ENCODE measurements at places on chromosomes 5 and 9. TPM values are rescaled to one million over a fixed set of nuclear protein-coding genes. Genes with fewer than 3 reads are reported as not detected.
A peak's percentile ranks its signal among the peaks of the same experiment; 100 is the strongest.

DNA sequence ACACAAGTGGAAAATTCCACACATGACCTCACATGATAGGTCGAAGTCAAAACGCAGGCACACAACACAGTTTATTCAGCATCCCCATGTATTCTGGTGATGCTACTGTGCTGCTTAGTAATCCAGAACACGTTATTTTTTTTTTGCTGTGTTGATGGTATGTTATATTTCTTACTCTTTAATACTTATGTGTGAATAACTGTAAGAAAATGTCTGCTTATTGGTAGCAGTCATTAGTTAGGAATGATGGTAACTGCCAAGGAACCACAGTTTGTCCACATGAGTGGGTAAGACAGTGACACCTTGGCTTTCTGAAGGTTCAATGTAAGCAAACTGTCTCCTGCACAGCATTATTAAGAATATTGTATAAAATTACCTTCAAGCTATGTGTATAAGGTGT, 107.7 kb upstream of the DAPK1 start:
- no peak overlapping the region for H3K27ac ChIP-seq
- no peak overlapping the region for H3K4me3 ChIP-seq
- H3K27me3 ChIP-seq = no peaks in the 10 kb centered on the region
- H3K4me1 ChIP-seq = no peaks in the 10 kb centered on the region
- ATAC-seq = no peak

DNA sequence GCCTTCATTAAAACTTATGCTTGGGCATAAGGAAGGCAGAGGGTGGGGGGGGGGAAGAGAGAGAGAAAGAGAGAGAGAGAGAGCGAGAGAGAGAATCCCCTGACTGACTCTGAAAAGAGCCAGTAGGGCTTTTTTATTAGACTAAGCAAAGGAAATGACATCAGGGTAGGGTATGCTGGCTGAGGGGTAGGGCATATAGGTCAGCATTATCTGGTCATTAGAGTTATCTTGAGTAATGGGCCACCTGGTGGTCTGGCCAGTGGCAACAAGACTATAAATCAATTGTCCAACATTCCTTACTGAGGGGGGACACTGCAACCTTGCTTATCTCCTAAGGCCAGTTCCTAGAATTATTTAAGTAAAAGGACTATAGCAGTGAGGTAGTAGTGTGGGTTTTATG, 67.2 kb downstream of the TSSK1B start:
- ATAC-seq = no peak
- peaks cover 9% of the 10 kb centered on the region for H3K4me1 ChIP-seq
- H3K4me3 ChIP-seq = no peak overlapping the region
- no peaks in the 10 kb centered on the region for H3K27me3 ChIP-seq
- no peaks in the 10 kb centered on the region for H3K36me3 ChIP-seq

GRCh38 chr9:114046875-114047274, 31.2 kb downstream of the AMBP start:
- H3K4me3 ChIP-seq = no peak overlapping the region
- no peaks in the 10 kb centered on the region for H3K4me1 ChIP-seq

DNA sequence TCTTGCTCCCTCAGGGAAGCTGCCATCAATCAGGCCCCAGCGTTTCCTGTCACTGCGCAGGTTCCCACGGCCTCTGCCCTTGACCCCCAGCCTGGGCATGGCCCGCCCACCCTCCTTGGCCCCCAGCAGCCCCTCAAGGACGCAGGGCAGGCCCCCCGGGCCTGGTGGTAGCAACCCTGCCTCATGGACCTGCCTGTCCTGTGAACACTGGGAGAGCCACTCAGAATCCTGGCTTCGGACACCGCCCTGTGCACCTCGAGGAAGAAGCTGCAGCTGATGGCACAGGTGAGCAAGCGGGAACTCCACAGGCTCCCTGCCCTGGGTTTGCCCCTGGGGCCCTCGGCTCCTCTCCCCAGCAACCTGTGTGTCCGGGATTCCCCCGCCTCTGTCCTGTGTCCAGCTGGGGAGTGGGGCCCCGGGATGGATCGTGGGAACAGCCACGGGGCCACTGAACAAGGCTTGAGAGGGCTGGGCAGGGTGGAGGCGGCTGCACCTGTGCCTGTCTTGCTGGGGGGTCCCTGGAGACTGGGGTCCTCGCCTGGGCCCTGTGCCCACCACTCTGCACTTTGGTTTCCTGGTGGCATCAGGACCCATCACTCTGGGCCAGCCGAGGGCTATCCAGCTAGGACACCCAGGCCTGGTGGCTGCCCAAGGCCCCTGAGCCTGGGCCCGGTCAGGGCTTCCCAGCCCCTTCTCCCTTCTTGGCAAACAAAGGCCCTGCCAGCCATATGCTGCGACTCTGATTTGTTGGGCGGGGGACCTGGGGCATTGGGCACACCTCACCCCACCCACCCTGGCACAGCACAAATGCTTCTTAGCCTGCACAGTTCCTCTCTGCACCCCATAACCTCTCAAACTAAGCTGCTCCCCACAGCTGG, 33.5 kb upstream of the EGFL7 start:
- H3K27ac ChIP-seq = no peak overlapping the region
- no peak for ATAC-seq
- H3K27me3 ChIP-seq = peaks cover 33% of the 10 kb centered on the region

GRCh38 chr9:127252410-127253318, 11.9 kb upstream of the GARNL3 start:
- ATAC-seq = no peak
- H3K4me3 ChIP-seq = no peak overlapping the region
- no peak overlapping the region for H3K27ac ChIP-seq
- H3K36me3 ChIP-seq = no peaks in the 10 kb centered on the region

- no peaks in the 10 kb centered on the region for H3K27me3 ChIP-seq
- no peaks in the 10 kb centered on the region for H3K4me1 ChIP-seq
- no peak for ATAC-seq
- no peak overlapping the region for H3K27ac ChIP-seq
- no peaks in the 10 kb centered on the region for H3K36me3 ChIP-seq
- H3K4me3 ChIP-seq = no peak overlapping the region
These were observed 100.4 kb downstream of the FAM114A2 start for GRCh38 chr5:153938191-153938842.

DNA sequence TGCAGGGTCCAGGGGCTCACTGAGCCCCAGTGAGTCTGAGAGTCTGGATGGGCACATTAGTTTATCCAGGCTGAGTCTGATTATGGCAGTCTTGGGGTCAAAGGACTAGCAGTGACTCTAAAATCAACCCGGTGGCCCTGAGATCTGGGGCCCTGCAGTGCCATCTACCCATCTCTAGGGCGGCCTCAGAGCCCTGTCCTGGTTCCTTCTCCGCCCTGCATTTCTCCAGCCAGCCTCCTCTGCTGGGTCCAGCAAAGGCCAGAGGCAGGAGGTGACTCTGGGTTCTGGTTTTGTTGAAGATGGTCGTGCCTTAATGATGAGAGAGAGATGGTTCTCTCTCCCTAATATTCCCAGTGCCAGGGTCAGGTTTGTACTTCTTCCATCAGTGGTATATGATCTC, 15.0 kb downstream of the DCANP1 start:
- H3K4me3 ChIP-seq = no peak overlapping the region
- no peaks in the 10 kb centered on the region for H3K4me1 ChIP-seq
- H3K36me3 ChIP-seq = no peaks in the 10 kb centered on the region
- ATAC-seq = no peak
- peaks cover 12% of the 10 kb centered on the region for H3K27me3 ChIP-seq

DNA sequence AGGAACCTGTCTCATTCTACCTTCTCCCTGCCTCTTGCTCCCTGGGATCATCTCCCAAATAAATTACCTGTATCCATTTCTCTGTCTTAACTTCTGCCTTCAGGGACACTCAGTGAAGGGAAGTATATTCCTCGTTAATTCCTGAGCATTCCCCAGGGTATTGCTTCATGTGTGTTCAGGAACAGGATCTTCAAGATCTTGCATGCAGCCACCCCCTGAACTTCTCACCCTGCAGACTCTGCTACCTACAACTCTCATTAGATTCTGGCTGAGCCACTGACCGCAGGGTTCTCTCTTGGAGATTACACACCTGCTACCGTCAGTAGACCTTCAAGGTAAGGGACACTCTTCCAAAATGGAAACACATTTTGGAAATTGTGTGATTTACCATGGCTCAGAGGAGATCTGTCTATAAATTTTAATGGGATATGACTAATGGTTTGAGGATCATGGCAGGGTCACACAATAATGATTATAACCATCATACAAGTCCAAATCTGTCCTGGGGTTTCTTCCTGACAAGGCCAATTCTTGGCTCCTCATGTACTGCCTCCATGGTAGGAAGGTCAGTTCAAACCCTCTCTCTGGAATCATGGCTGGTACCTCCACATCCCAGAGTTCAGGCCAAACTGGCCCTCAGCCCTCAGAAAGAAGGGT, 38.9 kb upstream of the UGCG start:
- H3K27ac ChIP-seq = no peak overlapping the region
- H3K4me1 ChIP-seq = no peaks in the 10 kb centered on the region
- no peaks in the 10 kb centered on the region for H3K36me3 ChIP-seq
- H3K27me3 ChIP-seq = no peaks in the 10 kb centered on the region
- H3K4me3 ChIP-seq = no peak overlapping the region

DNA sequence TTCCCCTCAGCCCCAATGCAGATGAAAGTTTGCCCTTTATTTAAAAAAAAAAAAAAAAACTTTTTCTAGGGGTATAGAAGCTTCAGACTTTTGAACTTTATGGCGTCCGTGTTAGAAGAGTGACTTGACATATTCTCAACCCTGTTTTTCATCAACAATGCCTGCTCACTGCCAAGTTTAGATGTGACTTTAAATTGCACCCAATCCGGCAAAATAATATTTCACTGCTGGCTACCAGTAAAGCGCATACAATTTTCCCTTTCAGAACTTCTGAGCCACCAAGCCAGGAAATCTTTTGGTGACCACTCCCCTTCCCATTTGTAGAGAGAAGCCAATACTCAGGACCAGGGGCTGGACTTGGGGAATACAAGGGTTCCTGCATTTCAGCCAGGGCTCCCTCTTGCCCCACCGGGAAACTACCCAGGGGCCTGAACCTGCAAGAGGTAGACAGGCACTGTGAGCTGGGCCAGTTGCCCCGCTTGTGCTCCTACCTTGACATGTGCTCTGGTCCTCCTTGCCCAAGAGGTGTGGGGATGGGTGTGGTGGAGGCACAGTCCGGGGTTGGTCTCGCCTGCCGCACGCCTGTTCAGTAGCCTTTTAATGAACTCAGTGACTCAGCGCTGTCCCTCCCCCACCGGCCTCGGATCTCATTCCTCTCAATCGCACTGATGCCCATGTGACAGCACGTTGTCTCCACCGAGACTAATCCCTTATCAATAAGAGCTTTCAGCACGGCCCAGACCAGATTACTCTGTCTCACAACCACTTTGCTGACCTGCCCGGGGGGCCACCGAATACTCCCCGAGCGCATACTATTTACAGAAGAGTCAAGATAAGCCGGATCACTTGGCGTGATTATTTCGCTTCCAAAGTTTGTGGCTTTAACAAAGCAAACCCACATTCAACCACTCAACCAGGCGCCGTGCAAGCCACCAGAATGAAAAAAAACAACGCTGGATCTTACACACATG, 226.4 kb downstream of the DCP2 start:
- H3K4me1 ChIP-seq = peaks cover 3% of the 10 kb centered on the region
- H3K4me3 ChIP-seq = no peak overlapping the region
- no peaks in the 10 kb centered on the region for H3K36me3 ChIP-seq

GRCh38 chr9:38032266-38033110, 36.5 kb downstream of the SHB start:
- H3K27me3 ChIP-seq = no peaks in the 10 kb centered on the region
- no peak overlapping the region for H3K4me3 ChIP-seq
- ATAC-seq = peak; percentile 41

- H3K4me1 ChIP-seq = no peaks in the 10 kb centered on the region
- no peaks in the 10 kb centered on the region for H3K36me3 ChIP-seq
- no peak for ATAC-seq
- H3K4me3 ChIP-seq = no peak overlapping the region
- no peaks in the 10 kb centered on the region for H3K27me3 ChIP-seq
- no peak overlapping the region for H3K27ac ChIP-seq
These were observed 77.0 kb upstream of the TMC1 start for GRCh38 chr9:72444435-72444834.

DNA sequence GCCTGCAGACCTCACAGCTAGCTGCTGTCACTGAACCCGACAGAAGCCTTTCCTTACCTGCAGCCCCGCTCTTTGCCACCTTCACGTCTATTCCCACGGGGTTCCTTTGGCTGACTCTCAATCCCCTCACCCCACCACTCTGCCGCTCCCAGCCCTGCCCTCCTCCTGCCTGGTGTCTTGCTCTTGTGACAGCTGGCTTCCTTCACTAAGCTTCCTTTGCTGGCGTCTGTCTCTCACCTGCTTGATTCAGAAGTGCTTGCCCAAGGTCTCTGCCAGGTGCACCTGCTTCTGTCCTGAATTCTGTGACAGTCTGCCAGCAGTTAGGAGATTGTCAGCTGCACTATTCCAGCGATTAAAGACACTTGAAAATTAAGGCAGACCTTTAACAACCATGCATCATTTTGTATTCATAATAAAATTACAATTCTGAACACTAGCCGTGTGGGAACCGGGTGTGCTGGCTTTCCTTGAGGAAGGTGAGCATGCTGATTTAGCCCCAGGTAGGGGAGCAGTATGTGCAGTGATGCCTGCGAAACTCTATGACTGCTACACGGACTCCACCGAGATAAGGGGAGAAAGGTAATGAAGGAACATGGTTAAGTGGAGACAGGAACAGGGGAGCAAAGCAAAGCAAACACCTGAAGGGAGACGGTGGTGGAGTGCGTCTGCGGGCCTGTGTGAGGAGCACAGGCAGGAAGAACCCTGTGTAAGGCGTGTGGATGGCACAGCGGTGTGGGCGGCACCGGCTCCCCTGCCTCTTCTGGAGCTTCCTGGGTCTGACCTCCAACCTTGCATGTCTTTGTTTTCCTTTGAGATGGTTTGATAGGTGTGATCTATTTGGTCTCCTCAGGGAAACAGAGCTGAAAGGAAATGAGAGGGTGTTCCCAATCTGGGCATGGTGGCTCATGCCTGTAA, 80.1 kb upstream of the CACNA1B start:
- no peaks in the 10 kb centered on the region for H3K27me3 ChIP-seq
- peaks cover 97% of the 10 kb centered on the region for H3K36me3 ChIP-seq
- H3K27ac ChIP-seq = no peak overlapping the region
- H3K4me1 ChIP-seq = no peaks in the 10 kb centered on the region
- no peak overlapping the region for H3K4me3 ChIP-seq

PTGER4 gene
- total RNA-seq = 26.5 TPM

SKP1 gene
- 463 TPM for total RNA-seq

RGS14 gene
- total RNA-seq = 20.1 TPM

All from gastroesophageal sphincter (tissue), 4 donors.